ENCODE measurements at places on chromosomes 3 and 15.

DNA sequence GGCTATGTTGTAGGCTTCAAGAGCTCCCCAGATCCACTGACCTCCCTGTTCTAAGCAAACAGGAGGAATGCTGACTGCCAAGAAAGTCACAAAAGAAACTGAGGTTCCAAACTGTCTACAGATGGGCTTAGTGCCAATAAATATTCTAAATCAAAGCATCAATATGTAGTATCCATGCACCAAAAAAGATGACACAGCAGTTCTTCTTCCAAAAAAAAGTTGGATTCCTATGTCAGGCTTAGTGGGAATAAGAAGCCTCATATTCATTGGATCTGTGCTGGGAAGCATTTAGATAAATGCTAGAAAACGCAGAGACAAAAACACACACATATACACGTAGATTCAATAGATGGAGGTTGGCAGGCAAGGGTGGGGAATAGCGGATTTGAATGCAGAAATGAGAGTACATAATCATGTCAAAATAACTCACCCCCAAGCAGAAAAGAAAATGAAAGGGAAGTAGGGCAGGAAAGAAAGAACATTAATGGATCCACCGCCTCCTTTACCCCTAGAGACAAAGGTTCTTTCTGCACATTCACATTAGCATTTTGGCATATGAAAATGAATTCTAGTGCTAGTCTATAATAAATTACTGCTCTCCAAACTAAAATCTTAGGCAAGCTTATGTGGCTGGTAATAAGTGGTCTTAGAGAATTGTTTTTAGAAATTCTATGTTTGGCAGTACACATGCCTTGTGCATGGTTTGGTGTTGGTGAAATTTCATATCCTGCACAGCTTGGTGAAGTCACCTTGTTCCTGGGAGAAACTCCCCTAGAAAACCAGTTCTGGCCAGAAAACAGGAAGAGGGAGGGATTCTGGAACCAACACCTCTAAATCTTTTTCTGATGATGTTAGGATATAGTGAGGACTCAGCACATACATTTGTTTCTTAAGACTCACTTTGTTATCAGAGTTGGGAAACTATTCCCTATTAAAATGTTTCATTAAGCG, 283.4 kb downstream of the LSAMP start:
- DNase-seq = no peak

- no peak for DNase-seq
These were observed 8.0 kb upstream of the CBLB start for GRCh38 chr3:105876780-105877327.

DNA sequence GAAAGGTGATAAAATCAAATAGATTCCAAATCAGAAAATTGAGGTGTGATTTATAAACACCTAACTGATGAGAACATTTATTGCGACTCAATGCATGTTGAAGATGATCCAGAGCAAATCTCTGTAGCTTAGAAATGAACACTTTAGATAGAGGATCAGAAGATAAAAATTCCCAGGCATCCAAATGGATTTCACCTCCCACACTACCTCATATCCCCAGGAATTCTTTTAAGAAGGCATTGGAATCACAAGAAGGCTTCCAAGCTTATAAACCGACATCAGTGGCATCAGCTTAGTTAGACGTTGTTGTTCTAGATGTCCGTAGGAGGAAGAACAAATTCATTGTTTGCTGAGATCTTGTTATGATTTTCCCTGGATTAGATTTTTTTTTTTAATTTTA, 154.4 kb downstream of the EBLN2 start:
- DNase-seq = no peak

GRCh38 chr3:96007650-96008195, 806.7 kb upstream of the EPHA6 start:
- DNase-seq = no peak

- DNase-seq = no peak
These were observed 246.1 kb downstream of the TBL1XR1 start for GRCh38 chr3:176951144-176951543.

DNA sequence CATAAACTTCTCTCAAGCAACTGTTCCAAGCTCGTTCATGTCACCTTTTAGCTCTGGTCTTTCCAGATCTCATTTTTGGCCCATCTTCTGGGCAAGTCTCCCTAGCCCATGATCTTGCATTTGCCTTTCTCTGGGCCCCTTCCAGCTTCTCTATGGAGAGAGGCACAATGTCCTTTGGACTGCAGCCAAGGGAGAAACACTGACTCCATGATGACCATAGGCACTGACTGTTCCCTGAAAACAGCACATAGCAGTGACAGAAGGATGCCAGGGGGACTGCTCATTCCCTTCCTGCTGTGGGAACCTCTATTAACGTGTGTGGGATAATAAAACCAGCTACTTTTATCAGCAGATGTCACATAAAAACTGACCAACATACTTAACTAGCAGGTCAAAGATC, 60.3 kb downstream of the STRIT1 start:
- no peak for DNase-seq

- DNase-seq = no peak
These were observed 170.8 kb downstream of the MOBP start for GRCh38 chr3:39638301-39638700.

DNA sequence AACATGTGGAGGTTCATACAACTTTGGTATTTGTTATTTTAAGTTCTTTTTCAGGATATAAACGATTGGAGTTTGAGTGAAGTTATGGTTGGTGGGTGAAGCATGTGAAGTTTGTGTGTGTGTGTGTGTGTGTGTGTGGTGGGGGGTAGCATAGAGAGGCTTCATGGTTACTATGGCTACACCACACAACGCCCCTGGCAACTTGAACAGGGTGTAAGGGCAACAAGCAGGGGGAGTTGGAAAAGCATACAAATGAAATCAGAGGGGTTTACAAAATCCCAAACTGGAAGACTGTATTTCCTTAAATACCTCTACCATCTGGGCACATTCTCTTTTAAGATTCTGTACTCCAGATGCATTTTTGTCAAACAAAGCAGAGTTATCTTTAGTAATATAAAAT, 207.5 kb downstream of the SV2B start:
- no peak for DNase-seq

GRCh38 chr3:71725271-71725991, at the start of gene EIF4E3:
Gene EIF4E3 (minus strand): TSS chr3:71725402. CDS start chr3:71725367, 35 bp downstream.
- DNase-seq = no peak

DNA sequence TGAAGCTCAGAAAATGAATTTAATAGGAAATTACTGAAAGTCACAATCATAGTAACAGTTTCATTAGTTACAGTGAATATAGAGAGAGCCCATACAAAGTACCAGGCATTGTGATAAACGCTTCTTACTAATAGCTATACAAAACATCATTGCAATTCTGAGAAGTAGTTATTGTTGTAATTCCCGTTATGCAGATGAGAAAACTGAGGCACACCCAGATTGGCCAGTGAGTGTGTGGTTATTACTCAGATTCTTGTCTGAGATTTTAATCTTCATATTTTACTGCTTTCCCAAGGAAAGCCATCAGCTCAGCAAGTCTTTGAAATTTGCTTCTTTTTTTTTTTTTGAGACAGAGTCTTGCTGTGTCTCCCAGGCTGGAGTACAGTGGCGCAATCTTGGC, 14.3 kb downstream of the FLNB start:
- DNase-seq = no peak

DNA sequence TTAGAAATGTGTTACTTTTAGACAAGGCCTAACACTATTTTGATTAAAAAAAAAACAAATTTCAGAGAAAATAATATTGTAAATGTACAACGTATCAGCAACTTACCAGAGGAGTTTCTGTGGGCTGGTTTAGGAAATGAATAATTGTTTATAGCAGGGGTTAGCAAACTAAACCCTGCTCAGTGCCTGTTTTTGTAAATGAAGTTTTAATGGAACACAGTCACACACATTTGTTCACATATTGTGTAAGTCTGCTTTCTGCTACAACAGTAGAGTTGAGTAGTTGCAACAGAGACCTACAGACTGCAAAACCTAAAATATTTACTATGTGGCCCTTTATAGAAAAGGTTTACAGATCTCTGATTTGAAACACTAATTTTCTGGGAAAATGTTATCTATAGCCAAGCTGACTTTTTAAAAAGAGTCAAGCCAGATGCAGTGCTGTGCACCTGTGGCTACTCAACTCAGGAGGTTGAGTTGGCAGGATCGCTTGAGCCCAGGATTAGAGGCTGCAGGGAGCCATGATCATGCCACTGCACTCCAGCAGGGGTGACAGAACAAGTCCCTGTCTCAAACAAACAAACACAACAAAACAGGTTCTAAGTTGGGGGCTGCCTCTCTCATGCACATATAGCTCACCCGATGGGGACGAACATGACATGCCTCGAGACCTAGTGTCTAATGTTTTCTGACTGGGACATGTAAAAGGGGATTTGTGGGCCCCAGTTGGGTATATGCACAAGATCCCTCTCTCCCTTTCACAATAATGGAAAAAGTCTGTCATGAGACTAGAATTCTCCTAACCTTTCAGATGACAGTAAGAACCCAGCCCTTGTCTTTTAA, 182.5 kb downstream of the TNIK start:
- no peak for DNase-seq

DNA sequence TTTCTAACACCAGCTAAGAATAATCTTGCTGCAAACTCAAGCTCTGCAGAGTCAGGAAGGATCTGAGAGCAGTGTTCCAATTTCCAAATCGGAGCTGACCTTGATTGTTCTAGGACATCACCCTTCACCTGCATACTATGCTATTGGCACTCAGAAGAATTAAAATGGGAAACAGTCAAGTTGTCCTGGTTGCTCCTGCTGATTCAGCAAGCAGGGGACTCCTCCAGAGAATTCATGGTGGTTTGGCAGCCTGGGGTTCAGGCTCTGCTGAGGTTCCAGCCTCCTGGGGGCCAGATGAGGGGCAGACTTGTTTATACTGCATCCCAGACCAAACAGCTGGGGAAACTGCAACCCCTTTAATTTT, 213.7 kb upstream of the ADAMTS9 start:
- DNase-seq = no peak

DNA sequence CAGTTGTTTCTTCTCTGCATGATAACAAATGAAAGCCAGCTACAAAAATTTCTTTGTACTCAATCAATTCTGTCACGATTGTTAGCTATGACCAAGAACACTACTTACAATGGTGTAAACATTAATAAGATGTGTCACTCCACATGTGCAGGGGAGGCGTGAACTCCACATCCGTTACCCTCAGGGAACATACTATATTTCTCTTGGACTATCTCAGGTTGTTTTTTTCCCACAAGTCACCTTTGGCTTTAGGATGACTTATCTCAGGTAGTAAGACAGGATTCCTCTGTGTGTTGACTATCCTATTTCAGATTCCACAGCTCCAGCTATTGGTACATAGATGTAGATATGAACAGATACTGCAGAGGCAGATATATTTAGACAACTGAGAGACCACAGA, 423.3 kb upstream of the GRM7 start:
- DNase-seq = no peak

GRCh38 chr3:117226932-117227331, 517.4 kb downstream of the TUSC7 start:
- no peak for DNase-seq

DNA sequence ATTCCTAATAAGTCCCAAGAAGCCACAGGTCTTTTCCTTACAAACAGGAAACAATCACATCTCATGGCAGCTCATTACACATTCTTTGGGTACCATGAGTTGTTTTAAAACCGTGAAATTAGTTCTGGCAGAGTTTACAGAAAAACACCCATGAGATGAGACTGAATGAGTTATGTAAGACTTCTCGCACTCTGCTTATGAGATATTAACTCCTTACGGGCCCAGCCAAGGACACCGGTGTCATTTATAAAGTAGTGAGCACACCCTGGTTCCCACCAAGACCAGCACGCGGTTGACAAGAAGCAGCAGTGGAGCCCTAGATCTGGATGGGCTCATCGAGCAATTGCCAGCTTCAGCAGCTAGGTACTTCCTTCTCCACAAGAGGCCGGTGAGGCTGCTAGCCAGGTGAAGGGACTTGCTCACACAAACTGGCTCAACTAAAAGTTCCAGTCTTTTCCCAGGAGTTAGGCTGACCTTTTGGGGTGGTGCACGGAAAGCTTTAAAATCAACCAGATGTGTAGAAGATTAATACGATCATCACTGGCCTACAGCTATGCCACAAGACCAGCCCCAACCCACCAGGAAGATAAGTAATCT, 318.6 kb upstream of the ICE2 start:
- no peak for DNase-seq

GRCh38 chr3:52615166-52615565, 70.5 kb downstream of the PBRM1 start:
- DNase-seq = no peak

GRCh38 chr3:32274306-32274705, 35.8 kb downstream of the CMTM8 start:
- DNase-seq = no peak

DNA sequence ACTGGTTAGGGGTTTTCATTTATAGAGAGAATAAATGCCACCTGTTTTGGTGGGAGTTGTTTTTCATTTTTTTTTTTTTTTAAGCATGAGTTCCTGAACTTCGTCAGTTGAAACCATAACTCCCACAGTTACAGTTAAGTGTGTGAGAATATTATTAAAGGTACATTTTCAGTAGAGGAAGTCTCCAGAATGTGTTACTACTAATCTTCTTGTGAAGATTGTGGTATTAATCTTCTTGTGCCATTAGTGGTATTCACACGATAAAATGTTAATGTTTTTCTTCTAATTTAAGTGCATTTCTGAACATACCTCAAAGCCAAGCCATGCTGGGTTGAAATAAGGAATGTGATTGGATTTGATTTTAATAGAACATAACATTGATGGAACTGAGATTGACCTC, 437.9 kb upstream of the GOLIM4 start:
- DNase-seq = no peak

- no peak for DNase-seq
These were observed 844 bp downstream of the NR2F2 start for GRCh38 chr15:96331144-96331944.

DNA sequence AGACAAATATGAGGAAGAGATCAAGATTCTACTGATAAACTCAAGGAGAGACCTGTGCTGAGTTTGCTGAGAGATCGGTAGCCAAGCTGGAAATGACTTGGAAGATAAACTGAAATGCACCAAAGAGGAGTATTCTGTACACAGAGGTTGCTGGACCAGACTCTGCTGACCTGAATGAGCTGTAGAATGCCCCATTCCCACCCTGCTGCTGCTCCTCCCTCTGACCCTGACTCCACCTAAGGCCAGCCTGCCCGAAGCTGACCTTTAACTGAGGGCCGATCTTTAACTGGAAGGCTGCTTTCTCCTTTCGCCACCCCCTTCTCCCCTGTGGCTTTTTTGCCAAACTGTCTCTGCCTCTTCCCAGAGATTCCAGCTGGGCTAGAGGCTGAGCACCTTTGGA, 34.6 kb downstream of the CDIN1 start:
- DNase-seq = no peak

GRCh38 chr3:170724599-170725280, 138.9 kb upstream of the SLC7A14 start:
- no peak for DNase-seq

Data from NAMALWA (cell line).